ENCODE measurements at places on chromosomes 5 and 9. TPM values are rescaled to one million over a fixed set of nuclear protein-coding genes. Genes with fewer than 3 reads are reported as not detected.

TAF11L10 gene
- total RNA-seq: not detected

ENHO gene
- total RNA-seq: 27.8 TPM

ABHD17B gene
- 57.0 TPM for total RNA-seq

NUTM2G gene
- total RNA-seq: not detected

PWWP2A gene
- total RNA-seq: 29.3 TPM

Data from temporal lobe (tissue), 4 donors.